ENCODE measurements at places on chromosomes 2 and 18.
A peak's percentile ranks its signal among the peaks of the same experiment; 100 is the strongest.

- DNase-seq: no peak
Observed at GRCh38 chr2:224366267-224366844, 35.6 kb downstream of the FAM124B start.

DNA sequence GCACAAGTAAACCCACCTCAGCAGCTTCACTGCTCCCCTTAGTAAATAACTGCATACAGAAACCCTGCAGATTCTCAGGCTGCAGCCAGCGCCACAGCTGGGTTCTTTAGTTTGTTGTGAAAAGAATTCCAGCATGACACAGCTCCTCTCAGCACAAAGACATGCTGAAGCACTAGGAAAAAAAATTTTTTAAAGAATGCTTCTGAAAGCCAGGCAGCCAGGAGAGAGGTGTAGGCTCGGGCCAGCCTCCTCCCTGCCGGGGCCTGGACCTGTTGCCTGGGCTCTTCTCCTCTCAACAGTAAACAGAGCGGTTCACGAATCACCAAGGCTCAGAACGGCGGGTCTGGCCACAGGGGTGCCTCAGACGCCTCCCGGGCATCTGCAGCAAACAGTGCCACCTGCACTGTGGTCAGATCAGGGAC lies 95.7 kb upstream of the POU3F3 start:
- DNase-seq: no peak

DNA sequence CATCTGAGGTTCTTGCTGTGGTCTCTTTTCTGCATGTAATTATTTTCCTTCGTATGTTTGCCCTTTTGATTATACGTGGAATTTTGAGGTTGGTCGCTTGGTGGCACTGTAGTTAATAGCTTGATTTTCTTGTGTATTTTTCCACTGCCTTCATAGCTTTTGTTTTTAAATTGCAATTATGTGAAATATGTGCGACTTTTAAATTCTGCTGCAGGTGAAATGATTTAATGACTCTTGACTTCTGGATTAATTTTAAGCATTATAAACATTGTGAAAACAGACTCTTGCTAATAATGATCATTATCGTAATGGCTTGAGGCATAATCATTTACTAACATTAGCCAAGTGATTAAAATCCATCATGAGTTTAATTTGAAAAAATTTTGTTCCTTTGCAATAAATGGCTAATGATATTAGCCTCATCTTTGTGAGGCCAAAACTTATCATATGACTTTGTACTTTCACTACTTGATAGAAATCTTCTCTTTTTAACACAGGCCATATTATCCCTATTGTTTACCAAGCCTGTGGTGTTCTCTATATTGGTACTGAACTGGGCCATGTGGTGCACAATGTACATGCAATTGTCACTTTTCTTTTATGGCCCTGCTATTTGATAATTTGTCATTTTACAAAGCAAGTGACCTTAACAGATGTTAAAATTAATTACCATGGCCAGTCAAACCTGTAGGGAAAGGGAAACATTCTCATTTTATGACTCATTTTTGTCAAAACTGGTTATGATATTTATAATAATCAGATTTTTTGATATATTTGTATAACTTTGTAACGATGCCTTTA lies 62.8 kb upstream of the NEUROD1 start:
- DNase-seq: peak; percentile 67

- DNase-seq: no peak
Observed at GRCh38 chr2:72220170-72220569, 72.5 kb upstream of the CYP26B1 start.

- no peak for DNase-seq
Observed at GRCh38 chr18:35617865-35618264, 36.3 kb downstream of the GALNT1 start.

DNA sequence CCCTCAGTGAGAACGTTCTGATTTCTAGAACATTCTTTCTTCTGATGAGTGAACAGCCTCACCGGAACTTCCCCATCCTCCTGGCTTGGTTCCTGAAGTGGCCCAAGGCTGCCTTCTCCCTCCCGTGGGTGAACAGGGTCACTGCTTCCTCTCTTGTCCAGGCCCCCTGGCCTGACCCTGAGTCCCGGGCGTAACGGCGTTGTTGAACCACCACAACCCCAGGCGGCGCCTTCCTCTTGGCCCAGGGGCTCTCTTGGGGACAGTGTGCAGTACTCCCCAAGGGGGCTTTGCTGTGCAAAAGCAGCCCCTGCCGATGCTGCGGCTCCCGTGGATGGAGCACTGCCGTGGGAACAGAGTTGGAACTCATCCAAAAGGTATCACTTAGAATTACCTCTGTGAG lies 147.2 kb downstream of the TSN start:
- no peak for DNase-seq

DNA sequence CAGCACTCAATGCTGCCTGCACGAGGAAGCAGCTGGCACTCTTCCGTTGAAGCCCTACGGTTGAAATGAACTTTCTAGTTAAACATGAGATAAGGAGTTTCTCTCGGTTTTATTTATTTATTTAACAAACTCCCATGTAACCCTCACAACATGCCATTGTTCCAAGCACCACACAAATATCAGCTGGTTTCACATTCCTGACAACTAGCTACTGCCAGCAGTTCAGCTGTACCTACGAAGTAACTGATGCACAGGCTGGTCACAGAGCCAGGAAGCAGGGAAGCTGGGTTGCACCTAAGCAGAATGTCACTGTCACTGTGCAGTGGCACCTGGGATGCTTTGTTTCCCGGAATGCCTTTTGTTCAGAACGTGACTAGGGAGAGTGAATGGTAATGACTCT lies 18.1 kb downstream of the TIMM21 start:
- no peak for DNase-seq

- no peak for DNase-seq
Observed at GRCh38 chr2:25311865-25312575, 29.7 kb downstream of the DNMT3A start.

- DNase-seq: no peak
Observed at GRCh38 chr2:234203135-234203984, 152.9 kb downstream of the SPP2 start.

DNA sequence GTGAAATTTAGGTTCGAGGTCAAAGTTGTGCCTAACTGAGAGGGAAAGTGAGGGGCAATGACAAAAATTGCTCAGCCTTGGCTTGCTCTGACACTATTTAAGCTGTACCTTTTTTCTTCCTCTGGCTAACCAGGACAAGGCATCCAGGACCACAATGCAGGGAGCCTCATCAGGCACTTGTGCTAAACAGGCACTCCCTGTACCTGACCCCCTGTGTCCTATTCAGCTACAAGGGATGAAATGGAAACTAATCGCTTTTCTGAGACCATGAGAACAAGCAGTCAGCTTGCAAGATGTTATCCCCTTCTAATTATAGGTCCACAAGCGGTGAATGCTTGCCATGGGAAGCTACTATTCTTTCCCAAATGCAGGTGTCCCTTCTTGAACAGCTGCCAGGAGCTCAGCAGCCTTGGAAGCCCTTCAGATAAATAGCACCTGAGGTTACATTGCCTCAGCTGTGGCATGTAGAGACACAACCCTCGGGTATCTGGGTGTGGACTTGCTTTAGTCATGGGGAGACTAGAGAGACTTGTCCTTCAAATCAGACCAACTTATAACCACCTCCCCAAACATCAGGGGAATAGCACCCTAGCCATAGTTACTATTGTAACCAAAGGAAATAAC lies 19.1 kb upstream of the ITGA6 start:
- no peak for DNase-seq

GRCh38 chr2:206800506-206801417 lies 35.4 kb downstream of the FASTKD2 start:
- DNase-seq: peak; percentile 77

DNA sequence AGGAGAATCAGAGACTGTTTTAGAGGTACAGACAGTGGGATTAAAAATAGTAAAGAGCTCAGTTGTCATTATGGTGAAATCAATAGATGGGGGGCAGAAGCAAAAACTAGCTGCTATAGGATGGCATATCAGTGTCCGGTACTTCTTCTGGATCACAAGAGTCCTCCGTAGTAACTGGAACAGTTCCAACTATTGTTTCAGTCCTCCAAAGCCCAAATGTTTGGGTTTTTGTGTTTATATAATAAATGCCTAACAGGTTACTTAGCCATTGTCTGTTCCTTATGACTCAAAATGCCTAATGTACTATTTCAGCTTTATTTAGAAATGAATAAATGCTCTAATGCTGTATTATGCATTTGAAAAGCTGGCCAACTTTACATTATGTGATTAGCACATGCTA lies 401.2 kb downstream of the PTH2R start:
- no peak for DNase-seq

DNA sequence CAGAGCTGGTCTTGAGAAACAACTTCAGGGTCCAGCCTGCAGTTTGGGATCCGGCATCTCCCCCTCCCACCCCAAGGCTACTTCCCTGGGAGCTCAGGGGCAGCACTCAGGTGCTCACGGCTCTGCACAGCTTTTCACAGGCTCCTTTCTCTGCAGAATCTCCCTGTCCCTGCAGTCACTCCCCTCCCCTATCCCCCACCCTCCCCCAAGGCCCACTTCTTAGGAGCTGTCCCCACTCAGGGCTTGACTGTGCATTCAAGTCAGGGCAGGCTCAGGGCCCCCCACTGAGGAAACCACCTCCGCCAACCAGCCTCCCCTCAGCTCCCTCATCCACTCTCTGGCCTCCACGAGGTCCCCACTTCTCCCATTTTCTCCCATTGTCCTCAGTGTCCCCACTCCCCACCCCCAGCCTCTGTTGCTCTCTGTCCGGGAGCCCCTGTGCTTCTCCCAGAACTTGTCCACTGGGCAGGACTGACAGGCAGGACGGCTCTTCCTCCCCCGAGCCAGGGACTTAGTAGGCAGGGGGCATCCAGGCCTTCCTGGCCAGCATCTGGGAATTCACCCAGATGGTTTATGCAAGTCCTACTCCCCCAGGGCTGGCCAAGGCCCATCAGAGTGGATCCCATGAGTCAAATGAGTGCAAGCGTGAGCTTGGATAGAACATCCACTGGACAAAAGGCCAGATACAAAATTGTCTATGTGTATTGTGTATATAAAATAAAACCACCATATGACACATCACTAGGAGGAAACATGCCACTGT lies 7.6 kb downstream of the NMUR1 start:
- DNase-seq: no peak

DNA sequence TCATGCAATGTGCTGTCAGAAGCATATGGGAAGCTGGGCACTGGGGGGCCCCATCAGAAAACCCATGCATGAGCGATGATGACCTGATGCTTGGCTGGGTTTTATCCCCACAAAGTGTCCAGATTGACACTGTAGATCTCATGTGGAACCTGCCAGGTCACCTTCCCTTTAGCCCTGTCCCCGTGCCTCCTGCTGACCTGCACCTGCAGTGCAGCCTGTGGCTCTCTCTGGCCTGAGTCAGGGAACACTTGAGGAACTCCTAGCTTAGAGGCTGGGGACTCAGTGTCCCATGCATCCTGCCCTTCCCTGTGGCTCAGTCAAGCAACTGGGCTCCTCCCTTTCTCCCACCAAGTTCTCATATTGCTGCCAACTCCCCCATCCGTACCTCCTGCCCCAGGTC lies 57.7 kb downstream of the PDCL3 start:
- no peak for DNase-seq

- peak; percentile 57 for DNase-seq
Observed at GRCh38 chr2:25822190-25823117, 55.8 kb downstream of the ASXL2 start.

DNA sequence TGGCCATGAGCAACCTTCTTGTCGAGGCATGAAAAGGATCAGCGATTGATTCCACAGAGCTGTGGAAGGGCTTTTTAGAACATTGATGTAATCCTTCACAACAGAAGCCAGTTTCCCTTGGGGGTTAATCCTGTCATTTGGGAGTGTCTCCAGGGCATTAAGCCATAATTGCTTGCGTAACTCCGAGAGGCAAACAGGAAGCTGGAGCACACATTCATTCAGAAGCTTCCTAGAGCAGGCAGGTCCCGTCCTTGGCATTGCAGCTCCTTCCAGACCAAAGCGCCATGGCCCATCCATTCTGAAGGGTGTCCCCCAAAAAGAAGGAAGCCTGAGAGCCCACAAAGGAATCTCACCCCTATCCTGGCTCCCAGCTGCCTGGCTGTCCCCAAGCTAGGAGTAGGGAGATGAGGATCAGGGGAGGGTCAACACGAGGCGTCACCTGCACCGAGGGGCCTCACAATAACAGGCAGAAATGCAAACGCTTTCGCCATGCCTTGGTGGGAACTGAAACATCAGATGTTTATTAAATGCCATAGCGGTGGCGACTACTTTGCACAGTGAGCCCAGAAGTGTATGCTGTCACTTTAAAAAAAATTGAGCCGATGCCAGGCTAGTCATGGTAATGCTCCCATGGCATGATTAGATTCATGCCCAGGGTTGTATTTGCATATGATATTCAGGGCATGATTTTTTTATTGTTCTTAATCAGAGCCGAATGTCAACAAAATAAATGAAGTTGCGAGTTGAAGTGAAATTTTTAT lies 339.4 kb downstream of the BCL11A start:
- DNase-seq: no peak

- no peak for DNase-seq
Observed at GRCh38 chr2:29235411-29235810, 120.2 kb downstream of the CLIP4 start.

- DNase-seq: no peak
Observed at GRCh38 chr2:134256956-134257355, 3.1 kb downstream of the MGAT5 start.

- DNase-seq: no peak
Observed at GRCh38 chr2:226220511-226220910, 579.1 kb downstream of the IRS1 start.

- DNase-seq: no peak
Observed at GRCh38 chr2:239660390-239661230, 259.8 kb upstream of the HDAC4 start.

- no peak for DNase-seq
Observed at GRCh38 chr18:57792631-57793301, 10.3 kb downstream of the ATP8B1 start.

DNA sequence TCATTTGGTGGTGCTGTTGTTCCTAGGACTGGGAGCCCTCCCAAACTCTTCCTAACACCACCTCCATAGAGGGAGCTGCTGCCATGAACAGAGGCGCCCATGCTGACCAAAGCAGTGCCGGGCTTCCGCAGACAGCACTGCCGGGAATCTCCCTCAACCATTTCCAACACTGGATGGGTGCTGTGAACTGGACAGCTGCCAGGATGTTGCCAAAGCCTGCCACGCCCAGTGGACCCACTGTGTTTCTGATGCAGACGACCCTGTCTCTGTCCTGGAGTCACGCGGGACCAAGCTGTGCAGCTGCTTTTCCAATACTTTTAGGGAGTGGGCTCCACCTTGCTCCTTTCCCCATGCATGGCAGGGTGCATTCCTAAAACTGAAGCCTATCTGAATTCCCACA lies 16.9 kb upstream of the GNAL start:
- DNase-seq: no peak

DNA sequence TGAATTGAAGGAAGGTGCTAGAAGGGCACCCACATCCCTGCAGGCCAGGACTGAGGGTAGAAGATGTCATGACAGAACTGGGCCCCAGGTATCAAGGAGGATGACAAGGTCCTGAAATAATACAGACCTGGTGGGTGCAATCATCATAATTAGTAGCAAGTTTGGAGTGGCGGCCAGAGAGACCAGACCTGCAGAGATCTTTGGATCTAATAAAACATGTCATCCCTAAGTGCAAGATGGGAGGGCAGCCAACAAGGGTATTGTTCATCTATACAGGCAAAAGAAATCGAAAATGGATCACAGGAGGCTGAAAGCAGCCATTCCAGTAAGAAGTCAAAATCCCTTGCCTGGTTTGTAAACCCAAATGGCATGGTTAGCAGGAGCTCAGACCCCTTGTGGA lies 111.3 kb upstream of the BOD1L2 start:
- DNase-seq: no peak

Measured in left kidney (tissue), 8 donors.